ENCODE measurements at places on chromosomes 1 and 21. TPM values are rescaled to one million over a fixed set of nuclear protein-coding genes. Genes with fewer than 3 reads are reported as not detected.

Gene DNASE2B
- 0.17 TPM for total RNA-seq

Gene KRTAP13-2
- not detected for total RNA-seq

Gene LCE2A
- not detected for total RNA-seq

Gene PPP1R8
- 45.1 TPM for total RNA-seq

Gene SOAT1
- total RNA-seq, result 10.3 TPM

Gene PINK1
- total RNA-seq, result 46.4 TPM

Gene MROH9
- total RNA-seq, result not detected

Gene CLCA1
- total RNA-seq, result not detected

Gene RHOU
- total RNA-seq, result 1.0 TPM

Gene CDC20
- 220 TPM for total RNA-seq

Gene TNFRSF9
- 0.15 TPM for total RNA-seq

Gene HPCAL4
- not detected for total RNA-seq

Gene ACOT11
- total RNA-seq, result 0.59 TPM
